ENCODE measurements at places on chromosomes 3 and 15.

- no peak for DNase-seq
Observed at GRCh38 chr3:48068886-48069285, 52.7 kb upstream of the MAP4 start.

DNA sequence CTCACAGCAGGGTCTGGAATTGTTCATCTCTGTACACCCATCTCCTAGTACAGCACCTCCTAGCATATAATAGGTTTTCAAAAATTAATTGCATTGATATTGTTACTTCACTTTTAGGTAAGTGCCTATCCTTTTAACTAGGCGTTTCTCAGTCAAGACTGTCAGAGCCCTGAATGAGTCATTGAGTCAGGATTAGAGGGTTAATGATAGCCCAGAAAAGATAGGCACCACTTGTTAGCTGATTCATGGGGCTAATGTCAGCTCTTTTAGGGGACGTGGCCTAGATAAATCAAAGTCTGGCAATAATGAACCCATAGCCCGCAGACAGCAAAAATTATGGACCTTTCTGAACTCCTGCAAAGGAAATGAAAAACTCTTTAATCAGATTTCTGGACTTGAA lies 42.9 kb downstream of the TIMP4 start:
- DNase-seq, result no peak

- DNase-seq, result no peak
Observed at GRCh38 chr15:94451466-94451865, 220.1 kb downstream of the MCTP2 start.

GRCh38 chr3:129419476-129419875 lies 9.0 kb downstream of the EFCAB12 start:
- no peak for DNase-seq

GRCh38 chr3:142077859-142078500 lies 71.4 kb downstream of the TFDP2 start:
- no peak for DNase-seq

- DNase-seq, result no peak
Observed at GRCh38 chr15:70351941-70352774, 254.4 kb upstream of the TLE3 start.

GRCh38 chr3:11074011-11074410 lies 80.3 kb upstream of the HRH1 start:
- DNase-seq, result no peak

- no peak for DNase-seq
Observed at GRCh38 chr15:36106640-36107335, 472.6 kb upstream of the CDIN1 start.

GRCh38 chr15:86630946-86631345 lies 551.3 kb downstream of the AGBL1 start:
- no peak for DNase-seq

DNA sequence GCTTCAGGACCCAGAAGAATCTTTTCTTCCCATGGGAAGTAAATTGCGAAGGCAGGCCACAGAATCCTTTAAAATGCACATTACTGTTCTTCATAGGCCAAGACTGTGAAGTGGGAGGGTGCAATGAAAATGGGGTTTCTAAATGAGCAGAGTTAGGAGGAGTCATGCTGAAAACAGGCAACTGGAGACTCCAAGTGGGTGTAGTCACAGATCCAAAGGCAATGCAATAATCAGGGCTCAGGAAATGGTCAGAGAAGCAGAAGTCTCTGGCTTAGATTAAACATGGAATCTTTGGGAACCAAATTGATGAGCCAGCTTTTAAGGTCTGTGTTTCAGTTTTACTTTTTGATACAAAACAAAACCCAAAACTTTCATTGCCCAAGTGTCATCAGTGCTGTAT lies 37.6 kb downstream of the HHLA2 start:
- no peak for DNase-seq

GRCh38 chr3:130539005-130539404 lies 22.0 kb downstream of the COL6A6 start:
- DNase-seq, result peak; percentile 26

DNA sequence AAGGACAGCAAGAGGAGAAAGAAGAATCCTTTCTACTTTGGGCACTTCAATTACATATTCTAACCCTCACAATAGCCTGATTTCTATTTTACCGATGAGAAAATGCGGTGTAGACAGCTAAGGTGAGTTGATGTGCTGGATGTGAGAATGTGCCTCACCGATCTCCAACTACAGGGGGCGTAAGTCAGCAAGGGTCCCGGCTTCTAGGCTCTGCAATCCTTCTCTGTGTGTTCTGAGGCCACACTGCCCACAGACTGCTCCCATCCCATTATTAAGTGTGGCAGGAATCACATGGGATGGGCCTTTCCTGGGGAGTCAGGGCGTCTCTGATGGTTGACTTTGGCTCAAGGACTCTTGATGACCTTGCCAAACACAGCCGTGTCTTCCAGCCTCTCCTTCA lies 23.6 kb upstream of the RPL35A start:
- no peak for DNase-seq
